ENCODE measurements at places on chromosomes 6 and 20.

GRCh38 chr6:87110636-87111035 is 15.7 kb upstream of the CGA start:
- DNase-seq, result no peak

DNA sequence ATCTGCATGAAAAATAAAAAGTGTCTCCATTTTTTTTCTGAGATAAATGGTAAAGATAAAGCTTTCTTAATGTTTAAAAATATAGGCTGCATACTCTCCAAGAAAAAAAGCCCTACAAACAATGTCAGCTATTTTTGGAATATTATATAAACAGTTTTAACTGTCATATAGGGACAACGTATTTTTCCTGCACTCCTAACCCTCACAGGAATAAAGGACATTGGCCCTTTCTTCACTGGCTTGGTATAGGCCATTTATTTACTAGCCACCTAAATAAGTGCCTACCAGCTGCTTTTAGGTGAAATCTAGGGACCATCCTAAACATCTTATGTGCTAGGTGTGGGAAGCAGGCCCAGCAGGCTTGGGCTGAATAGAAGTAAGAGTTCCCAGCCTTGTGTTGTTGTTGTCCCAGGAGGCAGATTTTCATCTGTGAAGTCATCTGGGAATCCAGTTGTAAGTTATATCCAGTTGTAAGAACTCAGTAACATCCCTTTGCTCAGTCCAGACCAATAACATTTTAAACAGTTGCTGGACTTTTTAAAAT is 21.3 kb downstream of the FOXO3 start:
- no peak for DNase-seq

DNA sequence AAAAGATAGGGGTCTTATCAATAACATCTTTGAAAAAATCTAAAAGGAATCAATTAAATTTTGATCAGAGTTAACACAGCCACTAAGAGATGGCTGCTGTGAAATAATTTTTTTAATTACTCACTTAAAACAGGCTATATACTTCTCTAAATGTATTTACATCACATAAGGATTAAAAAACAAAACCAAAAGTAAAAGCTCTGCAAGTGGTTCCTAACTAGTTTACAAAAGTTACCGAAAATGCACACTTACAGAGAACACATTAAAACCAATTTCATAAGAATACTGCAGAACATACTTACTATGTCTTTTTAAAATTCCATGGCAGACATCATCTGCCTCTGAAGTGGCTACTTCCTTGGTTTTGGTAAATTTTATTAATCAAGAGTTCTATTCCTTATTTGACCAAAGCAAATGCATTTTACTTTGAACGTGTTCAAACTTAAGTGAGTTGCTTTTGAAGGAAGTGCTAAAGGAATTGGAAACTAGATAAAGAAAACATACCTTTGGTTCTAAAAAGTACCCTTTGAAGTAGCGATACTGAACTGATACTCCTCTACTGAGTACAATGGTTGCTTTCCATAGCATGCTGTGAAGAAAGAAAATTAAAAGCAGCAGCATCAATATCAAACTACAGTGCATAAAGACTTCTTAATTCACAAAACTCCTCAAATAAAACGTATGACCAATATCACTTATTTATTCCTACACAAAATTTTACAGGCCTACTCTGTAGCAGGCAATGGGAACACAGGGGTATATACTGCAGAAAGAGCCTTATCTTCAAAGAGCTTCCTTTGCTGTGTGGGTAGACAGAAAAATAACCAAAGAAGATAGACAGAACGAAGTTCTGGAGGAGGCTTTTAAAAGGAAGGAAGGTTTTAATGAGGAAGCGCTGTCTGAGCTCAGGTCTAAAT is 157.1 kb upstream of the SHLD1 start:
- DNase-seq, result no peak

DNA sequence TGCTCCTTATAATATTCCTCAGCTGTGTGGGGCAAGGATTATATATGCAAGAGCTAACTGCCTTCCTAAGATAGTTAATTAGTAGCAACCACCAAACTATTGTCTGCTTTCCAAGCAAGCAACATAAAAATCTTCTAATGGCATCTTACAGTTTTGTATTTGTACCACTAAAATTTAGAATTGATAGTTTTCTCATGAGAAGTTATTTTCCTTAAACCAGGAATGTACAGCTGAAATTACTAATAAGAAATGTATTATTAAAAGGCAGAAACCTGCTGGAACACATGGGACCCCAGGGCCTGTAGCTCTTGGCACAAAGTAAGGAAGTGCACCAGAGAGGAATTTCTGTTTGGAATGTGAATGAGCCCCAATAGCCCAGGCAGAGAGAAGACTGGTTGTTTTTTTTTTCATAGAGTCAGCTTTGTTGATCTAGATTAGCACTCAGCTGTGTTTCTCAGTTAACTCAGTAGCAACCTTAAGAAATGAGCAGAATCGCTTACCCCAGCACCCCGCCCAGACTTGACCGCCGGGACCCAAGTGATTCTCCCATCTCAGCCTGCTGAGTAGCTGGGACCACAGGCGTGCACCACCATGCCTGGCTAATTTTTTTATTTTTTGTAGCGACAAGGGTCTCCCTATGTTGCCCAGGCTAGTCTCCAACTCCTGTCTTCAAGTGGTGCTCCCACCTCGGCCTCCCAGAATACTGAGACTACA is 2.6 kb downstream of the MGME1 start:
- DNase-seq, result no peak

DNA sequence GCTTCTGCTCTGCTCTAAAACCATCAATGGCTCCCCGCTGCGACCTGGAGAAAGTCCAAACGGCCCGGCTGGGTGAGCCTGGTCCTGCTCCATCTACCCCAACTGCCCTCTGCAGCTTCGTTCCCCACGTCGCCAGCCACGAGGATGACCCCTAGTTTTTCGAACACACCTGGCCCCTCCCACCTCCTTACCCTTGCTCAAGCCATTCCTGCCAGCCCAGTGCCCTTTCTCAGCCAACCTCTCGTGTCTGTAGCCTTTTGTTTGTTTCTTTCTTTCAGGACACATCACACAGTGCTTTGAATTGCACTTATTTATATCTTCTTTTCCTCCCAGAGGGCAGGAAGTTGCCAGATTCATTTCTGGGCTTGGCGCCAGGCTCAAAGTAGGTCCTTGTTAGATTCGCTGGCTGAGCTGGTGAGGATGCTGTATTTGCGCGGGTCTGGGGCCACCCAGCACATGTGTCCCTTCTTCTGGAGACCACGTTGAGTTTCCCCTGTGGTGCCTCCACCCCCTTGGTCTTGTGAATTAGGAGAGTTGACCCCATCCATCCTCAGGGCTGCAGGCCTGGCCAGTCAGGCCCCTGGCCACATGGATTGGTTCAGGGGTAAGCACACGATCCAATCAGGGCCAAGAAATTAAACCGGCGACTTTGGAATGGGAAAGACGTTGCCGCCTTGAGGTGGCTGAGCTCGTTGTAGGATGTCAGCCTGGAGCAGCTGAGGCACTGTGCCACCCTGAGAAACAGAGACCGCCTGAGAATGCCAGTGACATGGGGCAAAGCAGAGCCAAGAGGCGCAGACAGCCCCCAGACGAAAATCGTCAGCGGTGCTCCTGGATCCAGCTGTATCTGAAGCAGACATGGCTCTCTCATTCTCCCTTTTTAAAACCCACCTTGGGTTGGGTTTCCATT is 156.0 kb downstream of the CEBPB start:
- DNase-seq, result no peak

DNA sequence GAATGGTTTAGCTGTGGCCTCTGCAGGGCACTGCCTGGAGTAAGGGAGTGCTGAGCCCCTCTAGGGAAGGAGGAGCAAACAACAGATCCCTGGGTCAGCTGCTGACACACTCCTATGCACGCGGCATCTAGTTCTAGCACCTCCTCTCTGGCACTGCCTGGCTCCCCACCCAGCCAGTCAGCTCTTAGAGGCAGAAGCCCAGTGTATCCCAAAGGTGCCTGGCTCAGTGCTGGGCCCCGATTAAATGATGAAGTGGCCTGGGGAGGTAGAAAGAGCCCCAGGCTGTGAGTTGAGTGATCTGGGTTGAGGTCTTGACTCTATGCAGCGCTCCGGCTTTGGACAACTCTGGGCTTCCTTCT is 7.6 kb upstream of the VEGFA start:
- no peak for DNase-seq

DNA sequence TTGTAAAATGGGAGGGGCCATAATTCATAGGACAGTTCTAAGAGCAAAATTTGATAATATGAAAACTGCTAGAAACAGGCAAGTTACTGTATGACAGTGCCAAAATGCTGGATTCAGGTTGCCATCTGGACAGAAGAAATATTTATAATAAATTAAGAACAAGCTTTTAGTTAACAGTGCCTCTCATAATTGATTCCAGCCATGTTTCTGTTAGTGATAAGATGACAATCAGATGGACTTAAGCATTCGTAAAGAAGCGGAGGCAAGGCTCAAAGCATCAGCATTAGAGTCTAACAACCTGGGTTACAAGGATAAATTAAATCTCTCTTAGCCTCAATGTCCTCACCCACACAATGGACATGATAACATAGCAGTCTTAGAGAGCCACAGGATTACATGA is 61.0 kb downstream of the SESN1 start:
- DNase-seq, result no peak

GRCh38 chr6:56804996-56805395 is 149.9 kb upstream of the BEND6 start:
- DNase-seq, result no peak

- DNase-seq, result no peak
These were observed 537.4 kb upstream of the MMS22L start for GRCh38 chr6:97820400-97820799.

GRCh38 chr6:45724511-45724910 is 291.1 kb downstream of the CLIC5 start:
- DNase-seq, result no peak

GRCh38 chr20:49570828-49571552 is 3.1 kb upstream of the PTGIS start:
- no peak for DNase-seq

- DNase-seq, result no peak
These were observed 10.6 kb downstream of the MYLK2 start for GRCh38 chr20:31829731-31830130.

GRCh38 chr6:34459899-34460593 is 5.8 kb upstream of the PACSIN1 start:
- DNase-seq, result peak; percentile 63

DNA sequence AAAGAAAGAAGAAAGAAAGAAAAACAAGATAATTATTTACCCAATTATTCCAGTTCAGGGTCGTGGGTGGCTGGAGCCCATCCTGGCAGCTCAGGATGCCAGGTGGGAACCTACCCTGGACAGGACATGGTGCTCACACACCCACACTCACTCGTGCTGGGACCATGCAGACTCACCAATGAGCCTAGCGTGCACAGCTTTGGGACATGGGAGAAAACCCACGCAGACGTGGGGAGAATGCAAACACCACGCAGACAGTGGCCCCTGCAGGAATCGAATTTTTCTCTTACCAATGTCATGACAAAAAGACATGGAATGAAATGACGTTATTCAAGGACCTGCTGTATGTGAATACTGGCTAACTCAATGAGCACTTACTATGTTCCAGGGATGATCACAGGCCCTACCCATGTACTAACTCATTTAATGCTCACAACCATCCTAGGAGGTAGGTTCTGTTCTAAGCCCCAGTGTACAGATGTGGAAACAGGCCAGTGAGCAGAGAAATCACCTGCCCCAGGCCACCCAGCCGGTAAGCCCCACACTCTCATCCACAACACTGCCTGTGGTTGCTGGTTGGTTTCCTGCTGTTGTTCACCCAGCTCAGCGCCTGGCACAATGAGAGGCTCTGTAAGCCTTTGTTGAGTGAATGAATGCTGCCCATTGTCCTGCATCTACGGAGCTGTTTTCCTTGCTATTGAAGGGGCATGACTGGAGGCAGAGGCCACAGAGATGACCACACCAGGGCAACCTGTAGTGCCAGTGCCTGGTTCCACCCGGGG is 6.8 kb upstream of the PI16 start:
- DNase-seq, result peak; percentile 52

- DNase-seq, result no peak
These were observed 49.5 kb downstream of the SRC start for GRCh38 chr20:37395410-37395797.

- DNase-seq, result no peak
These were observed 174.8 kb downstream of the CDH26 start for GRCh38 chr20:60132827-60133670.

GRCh38 chr6:124199286-124199685 is 395.6 kb downstream of the NKAIN2 start:
- no peak for DNase-seq

DNA sequence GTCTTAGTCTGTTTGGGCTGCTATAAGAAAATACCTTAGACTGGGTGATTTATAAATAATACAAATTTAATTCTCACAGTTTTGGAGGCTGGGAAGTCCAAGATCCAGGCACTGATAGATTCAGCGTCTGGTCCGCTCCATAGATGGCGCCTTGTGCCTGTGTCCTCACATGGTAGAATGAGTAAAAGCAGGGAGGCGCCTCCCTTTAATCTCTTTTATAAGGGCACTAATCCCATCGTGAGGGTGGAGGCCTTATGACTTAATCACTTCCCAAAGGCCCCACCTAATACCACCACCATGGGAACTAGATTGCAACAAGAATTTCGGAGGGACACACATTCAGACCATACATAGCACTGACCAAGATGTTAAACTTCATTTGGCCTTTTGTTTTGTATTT is 91.2 kb upstream of the TMEM181 start:
- DNase-seq, result no peak

DNA sequence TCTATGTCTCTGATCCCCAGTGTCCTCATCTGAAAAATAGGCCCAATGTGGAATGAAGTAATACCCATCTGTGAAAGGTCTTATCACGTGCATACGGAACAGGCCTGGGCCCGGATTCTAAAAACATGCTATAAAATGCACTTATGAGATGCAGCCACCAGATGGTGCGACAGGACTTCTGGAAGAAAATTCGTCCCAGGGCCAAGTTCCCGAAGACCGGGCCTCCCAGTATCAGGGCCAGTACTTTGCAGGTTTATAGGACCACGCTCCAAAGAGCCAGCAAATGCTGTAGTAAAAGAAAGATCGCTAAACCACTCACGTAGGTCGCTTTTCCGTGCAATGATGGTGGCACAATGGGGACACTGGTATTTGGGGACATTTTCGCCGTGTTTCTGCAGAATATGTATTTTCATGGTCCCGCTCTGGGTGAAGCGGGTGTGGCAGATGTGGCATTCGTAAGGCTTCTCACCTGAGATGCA is 10.6 kb downstream of the CTCFL start:
- DNase-seq, result peak; percentile 31

GRCh38 chr6:161836643-161837448 is 563.0 kb upstream of the AGPAT4 start:
- DNase-seq, result no peak

GRCh38 chr6:30855429-30856075 is 28.8 kb upstream of the DDR1 start:
- DNase-seq, result no peak

- no peak for DNase-seq
These were observed 136.3 kb upstream of the PHACTR1 start for GRCh38 chr6:12580290-12580689.

DNA sequence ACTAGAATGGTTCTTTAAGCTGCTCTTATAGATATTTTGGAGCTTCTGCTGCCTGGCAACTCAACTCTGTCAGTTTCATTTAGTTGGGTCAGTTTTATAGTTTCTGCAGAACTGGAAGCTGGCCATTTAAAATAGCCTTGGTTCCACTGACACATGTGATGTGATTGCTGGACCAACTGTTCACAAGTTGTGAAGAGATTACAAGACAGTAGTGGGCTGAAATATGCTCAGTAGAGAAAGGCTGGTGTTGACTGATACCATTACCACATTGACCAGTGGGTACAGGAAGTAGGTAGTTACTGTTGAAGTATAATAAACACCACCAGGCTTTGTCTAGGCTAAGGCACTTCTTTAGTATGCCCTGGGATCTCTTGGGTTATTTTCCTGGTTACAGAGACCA is 39.0 kb downstream of the BCKDHB start:
- DNase-seq, result no peak

- no peak for DNase-seq
These were observed 98.8 kb downstream of the SASH1 start for GRCh38 chr6:148441454-148441911.

- no peak for DNase-seq
These were observed 300.0 kb upstream of the FLRT3 start for GRCh38 chr20:14637441-14637840.
